ENCODE measurements at places on chromosomes 6 and 20.
A peak's percentile ranks its signal among the peaks of the same experiment; 100 is the strongest.

DNA sequence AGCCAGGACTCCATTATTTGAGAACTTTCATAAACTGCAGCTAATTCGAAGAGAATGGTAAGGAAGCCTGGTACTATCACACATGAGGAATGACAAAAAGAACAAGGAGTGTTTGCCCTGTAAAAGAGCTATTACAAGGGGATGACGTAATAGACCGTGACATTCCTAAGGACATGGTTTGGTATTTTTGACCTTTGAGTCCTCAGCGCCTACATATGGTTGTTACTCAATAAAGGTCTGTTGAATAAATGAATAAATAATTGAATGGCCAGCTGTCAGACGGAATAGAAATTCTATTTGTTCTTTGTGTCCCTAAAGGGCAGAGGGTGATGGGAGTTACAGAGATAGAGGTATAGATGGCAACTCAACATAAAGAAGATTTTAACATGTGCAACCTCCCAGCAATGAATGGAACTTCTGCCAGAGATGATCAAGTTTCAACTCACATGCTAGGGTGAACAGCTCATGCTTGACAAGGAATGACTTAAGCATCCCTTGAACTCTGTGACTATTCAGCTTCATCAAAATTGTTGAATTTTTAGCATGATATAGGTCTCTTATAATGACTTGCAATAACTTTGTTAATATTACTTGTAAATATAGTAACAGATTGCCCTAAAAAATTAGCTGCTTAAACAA is 115.4 kb downstream of the TENT5A start:
- DNase-seq = peak; percentile 12

GRCh38 chr6:43929511-43929910 is 159.5 kb downstream of the VEGFA start:
- DNase-seq = no peak

GRCh38 chr6:112415366-112415765 is 68.2 kb downstream of the RFPL4B start:
- no peak for DNase-seq

GRCh38 chr20:22719167-22719591 is 134.8 kb upstream of the FOXA2 start:
- DNase-seq = no peak

- peak; percentile 73 for DNase-seq
Observed at GRCh38 chr6:110951986-110952794, 6.3 kb upstream of the GTF3C6 start.

DNA sequence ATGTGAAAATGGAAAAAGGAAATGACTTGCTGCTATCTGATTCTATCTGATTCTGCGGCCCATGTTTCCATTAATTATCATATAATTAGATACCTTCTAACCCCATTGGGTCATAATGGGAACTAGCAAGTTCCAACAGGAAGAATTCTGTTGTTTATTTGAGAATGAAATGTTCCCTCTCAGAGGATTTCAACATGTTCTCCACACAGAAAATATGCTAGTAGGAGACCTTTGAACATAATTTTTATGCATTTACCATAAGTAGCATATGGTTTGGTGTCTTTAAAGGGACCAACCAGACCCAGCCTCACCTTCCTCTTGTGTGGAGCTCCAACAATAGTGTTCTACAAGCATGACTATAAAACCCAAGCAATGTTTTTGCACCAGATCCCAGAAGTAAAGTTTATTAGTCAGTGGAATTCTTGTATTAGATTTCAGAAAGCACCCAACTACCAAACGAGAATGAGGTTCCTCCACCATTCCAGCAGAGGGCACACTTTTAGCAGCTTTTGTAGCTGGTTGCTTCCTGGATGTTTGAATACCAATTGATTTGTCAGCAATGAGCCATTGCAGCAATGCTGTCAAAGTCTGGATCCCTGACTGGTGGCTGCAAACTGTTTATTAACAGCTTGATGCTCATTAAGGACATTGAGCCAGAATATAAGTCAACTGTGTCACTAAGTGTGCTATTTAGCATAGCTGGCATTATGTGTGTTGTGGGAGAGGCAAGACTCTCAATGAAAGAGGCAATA is 143.6 kb upstream of the GJE1 start:
- peak; percentile 82 for DNase-seq

DNA sequence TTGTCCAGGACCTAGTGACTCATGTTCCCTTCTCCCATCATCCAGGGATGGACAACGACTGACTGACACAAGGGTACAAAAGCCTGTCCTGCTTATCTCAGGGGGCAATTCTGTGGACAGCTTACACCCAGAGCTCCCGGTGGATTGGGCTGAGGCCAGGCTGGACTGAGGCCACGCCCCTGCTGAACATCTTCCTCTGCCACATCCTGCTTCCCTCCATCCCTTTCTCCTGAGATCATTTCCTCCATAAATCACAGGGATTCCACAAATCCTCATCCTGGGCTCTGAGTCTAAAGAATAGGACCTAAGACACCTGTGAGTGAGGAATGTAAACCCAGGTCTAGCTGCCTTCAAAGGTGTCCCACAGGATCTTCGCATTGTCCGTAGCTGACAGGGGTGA is 30.4 kb upstream of the RNF24 start:
- DNase-seq = peak; percentile 83

DNA sequence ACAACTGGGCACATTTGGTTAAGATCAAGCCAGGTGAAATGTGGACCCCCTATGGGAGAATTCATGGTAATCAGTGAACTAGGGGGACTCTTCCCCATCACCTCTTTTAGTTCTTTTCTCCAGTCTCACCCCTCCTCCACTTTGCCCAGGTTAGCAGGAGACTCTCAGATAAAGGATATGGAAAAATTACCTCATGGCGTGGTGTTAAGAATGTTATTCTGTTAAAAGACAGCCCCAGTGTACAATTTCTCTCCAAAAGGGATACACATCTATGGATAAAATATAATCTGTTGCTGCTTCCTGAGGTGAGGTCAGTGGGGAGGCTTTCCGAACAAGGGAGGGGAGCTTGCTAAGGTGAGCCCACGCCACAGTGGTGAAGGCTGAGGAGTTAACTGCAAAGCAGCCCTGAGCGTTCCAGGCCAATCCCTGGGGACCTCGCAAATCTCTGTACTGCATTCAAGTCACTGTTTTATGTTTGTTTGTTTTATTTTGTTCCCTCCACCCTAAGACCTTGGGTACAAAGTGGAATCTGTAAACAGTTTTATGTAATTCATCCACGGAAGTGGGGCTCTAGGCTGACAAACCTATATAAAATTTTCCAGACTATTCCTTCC is 52.0 kb downstream of the ADGRF1 start:
- no peak for DNase-seq

GRCh38 chr6:17729223-17730077 is 22.7 kb upstream of the NUP153 start:
- DNase-seq = no peak
